ENCODE measurements at places on chromosomes 3 and 15.

DNA sequence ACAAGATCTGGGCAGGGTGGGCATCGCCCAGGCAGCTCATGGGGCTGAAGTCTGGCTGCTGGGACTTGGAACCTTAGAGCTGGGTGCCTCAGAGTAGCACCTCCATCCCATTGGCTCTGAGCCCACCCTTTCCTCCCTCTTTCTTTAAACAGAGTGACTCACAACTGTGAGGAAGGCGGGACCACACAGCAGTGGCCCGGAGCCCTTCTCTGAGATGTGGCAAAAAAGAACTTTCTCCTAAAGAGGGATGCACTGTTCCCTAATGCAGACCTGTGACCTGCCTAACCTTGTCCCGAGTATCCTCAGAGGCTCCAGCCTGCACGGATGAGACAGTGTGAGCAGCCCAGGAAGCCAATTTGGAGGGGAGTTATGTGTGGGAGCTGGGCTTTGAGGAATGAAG is 23.6 kb downstream of the PRR20G start:
- DNase-seq = peak; percentile 60

- no peak for DNase-seq
Measured at GRCh38 chr3:191686626-191687025, 225.7 kb downstream of the PYDC2 start.

DNA sequence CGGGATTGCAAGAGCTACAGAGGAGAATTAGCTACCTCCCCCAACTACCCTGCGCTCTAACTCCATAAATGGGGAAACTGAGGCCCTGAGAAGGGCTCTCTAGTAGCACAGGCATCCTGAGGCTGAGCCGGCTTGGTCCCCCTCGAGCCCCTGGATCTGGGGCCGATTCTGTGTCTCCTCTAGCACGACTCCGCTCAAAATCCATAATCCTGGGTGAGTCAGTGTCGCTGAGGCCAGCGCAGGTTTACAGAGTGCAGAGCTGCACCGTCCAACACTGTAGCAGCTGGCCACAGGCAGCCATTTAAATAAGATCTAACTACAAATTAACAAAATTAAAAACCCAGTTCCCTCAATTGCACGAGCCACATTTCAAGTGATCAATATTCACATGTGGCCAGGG is 10.8 kb downstream of the GATA2 start:
- peak; percentile 77 for DNase-seq

- no peak for DNase-seq
Measured at GRCh38 chr15:29396176-29396811, 126.7 kb upstream of the NSMCE3 start.

DNA sequence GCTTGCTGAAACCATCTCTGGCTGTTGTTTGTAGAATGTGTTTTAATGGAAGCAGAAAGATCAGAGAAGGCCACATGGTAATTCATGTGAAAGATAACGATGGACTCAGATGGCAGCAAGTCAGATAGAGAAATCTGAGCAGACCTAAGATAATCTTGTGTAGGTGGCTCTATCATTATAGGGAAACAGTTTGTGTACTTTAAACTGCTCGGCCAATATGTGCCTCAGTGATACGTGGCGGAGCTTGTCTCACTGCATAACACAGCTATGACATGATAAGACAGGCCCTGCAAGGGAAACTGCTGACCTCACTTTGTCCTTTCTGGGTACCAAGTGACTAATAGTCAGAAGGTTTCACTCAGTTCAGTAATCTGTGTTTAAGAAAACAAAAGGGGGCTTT is 51.0 kb downstream of the MME start:
- peak; percentile 47 for DNase-seq

DNA sequence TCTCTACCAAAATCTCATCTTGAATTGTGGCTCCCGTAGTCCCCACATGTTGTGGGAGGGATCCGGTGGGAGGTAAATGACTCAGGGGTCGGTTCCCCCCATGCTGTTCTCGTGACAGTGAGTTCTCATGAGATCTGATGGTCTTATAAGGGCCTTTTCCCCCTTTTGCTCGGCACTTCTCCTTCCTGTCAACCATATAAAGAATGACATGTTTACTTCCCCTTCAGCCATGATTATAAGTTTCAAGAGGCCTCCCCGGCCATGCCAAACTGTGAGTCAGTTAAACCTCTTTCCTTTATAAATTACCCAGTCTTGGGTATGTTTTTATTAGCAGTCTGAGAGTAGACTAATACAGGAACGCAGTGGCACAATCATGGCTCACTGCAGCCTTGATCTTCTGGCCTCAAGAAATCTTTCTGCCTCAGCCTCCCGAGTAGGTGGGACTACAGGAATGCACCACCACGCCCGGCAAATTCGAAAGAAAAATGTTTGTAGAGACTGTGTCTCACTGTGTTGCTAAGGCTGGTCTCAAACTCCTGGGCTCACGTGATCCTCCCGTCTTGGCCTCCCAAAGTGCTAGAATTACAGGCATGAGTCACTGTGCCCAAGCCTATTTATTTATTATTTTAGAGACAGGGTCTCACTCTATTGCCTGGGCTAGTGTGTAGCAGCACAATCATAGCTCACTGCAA is 101.0 kb downstream of the ATP10A start:
- peak; percentile 13 for DNase-seq

- peak; percentile 71 for DNase-seq
Measured at GRCh38 chr3:24493746-24494617, 668 bp downstream of the THRB start.

GRCh38 chr3:153463895-153464294 is 301.9 kb downstream of the RAP2B start:
- DNase-seq = no peak

DNA sequence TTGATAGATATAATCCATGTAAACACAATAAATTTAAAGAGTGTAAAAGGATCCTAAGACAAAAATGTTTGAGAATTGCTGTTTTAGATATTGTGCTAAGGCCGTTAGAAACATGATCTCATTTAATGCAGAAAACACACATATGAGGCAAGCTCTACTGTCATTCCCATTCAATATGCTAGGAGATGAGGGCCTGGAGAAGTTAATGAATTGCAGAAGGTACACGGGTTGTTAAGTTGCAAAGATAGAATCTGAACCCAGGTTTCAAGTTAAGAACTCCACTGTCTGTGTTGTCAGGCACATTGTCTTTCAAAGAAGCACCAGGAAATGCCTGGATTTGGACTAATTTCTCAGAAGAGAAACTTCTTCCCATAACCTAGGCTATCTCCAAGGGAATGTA is 65.1 kb upstream of the SAMMSON start:
- DNase-seq = no peak

GRCh38 chr3:147410526-147411237 is 1.5 kb downstream of the ZIC1 start:
- DNase-seq = peak; percentile 95

GRCh38 chr3:127045435-127046045 is 62.6 kb downstream of the PLXNA1 start:
- DNase-seq = no peak

DNA sequence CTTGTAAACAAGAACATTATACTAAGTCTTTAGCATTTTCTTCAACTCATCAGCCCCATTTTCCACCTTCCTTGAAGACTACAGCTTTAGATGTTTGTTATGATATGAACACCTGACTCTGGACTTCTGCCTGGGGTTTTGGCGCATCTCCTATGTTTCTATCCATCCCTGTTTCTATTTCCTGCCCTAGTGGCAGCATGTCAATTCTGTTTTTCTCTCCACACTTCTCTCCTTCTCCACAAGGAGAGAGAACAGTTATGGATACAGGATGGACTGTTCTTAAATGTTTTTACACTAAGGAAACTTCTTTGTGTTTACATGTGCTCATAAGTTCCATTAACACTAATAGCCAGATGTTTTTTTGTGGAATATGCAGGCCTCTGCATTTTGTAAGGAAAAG is 423.3 kb upstream of the IL12A start:
- DNase-seq = no peak

- DNase-seq = no peak
Measured at GRCh38 chr3:170002879-170003278, 34.9 kb upstream of the GPR160 start.

DNA sequence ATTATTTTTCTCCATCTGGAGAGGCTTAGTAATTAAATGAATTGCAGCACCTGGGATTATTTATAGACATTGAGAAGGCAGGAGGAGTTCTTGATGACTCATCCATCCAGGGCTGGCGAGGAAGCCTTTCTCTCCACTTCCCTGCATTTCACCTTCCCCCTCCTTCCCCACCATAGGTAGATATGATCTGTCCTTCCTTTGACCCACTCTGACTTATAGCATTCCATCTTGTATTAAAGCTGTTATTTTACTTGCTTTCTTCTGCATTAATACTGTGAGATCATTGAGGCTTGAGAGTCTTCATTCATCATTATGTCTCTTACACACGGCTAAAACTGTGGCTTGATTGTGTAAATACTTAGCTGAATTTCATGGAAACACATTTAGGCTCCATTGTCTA is 288.8 kb downstream of the FEZF2 start:
- peak; percentile 21 for DNase-seq

DNA sequence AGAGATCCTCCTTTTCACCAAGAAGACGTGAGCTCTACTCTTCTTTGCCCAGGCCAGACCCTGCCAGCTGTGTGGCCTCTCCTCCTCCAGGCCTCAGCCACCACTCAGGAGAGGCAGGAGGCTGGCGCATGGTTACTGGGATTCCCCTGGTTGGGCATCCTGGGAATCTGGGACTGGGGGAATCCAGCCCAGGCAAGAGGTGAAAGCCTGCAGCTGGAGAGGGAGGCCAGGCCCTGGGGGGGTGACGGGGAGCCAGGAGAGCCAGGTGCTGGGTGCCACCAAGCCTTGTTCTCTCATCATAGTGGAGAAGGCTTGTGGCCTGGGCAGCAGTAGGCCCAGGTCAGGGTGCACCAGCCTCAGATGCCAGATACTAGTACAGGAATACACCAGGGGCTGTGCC is 6.2 kb downstream of the CCDC9B start:
- DNase-seq = no peak
